Neural progenitor cell (in vitro differentiated cells): ENCODE measurements at places on chromosomes 5 and 9.

GRCh38 chr5:90386099-90386710 is 23.4 kb downstream of the CETN3 start:
- no peak for DNase-seq

- no peak for DNase-seq
Measured at GRCh38 chr5:161165998-161166660, 314.1 kb upstream of the ATP10B start.

GRCh38 chr5:112412346-112412745 is 6.7 kb downstream of the EPB41L4A start:
- DNase-seq, result no peak

- no peak for DNase-seq
Measured at GRCh38 chr9:5838884-5839571, 6.1 kb upstream of the ERMP1 start.

DNA sequence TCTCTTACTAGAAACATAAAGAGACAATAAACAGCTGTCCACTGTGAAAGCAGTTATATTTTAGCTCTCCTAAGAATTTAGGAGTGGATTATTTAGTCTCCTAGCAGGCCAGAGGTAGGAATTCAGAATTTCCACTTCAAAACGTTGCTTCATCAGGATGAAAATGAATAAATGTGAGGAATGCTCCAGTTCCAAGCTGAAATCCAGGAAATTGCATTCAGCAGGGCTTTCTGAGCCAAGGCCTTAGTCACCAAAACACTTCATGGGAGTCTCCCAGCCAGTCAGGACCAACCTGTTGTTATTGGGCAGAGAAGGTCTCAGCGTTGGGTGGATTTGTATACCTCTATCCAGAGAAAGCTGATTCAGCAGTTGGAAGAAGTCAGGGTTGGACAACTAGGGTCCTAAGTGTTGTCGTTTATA is 1040.3 kb downstream of the TLE1 start:
- no peak for DNase-seq

DNA sequence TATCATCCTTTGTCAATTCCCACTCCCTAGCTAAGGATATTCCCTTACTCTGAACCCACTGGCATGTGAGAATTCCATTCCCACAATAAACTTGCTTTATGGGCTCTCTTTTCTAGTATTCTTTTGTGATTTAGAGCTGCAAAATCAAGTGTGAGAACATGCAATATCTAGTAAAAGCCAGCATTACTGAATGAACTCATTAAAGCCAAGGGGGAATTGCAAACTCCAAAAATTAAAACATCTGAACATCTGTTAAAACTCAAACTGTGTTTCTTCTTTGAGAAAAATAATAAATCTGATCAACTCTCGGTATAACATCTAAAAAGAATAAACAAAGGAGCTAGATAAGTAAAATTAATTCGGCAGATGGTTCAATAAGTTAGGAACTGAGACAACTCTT is 53.1 kb upstream of the MPDZ start:
- DNase-seq, result no peak

GRCh38 chr5:102818934-102819333 is 63.8 kb downstream of the PAM start:
- DNase-seq, result no peak

GRCh38 chr9:99472240-99472915 is 250.3 kb downstream of the SEC61B start:
- no peak for DNase-seq

DNA sequence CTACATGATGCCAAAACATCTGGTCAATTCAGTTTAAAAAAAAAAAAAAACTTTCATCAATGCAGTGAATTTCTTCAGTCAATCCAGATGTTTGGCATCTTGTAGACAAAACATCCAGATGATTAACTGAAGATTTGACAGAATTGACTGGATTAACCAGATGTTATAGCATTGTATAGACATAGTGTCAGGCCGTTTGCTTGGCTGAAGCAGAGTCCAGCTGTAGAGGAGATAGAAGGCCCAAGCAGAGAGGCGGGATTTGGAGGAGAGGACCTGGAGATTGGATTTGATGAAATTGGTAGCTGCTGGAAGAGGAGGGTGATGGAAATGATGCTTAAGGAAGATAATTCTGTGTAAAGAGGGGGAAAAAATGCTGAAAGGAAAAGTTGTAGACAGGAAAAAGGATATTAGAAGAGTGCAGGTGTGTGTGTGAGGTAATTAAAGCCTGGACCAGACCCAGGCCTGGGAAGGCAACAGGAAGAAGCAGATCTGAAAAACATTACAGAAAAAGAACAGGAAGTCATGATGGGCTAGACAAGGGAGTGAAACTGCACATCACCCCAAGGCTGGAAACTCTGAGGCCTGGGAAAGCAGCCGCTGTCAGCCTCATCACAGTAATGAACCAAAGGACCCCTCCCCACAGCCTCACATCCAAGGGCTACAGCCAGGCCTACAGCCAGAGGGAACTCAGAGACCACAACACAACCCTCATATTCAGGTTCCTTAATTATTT is 258.3 kb downstream of the CWC27 start:
- DNase-seq, result no peak

- no peak for DNase-seq
Measured at GRCh38 chr9:90735952-90736351, 65.7 kb upstream of the SYK start.

GRCh38 chr5:29568028-29568427 is 1625.5 kb upstream of the CDH6 start:
- DNase-seq, result no peak

- DNase-seq, result no peak
Measured at GRCh38 chr5:55645304-55645703, 66.8 kb downstream of the SLC38A9 start.

DNA sequence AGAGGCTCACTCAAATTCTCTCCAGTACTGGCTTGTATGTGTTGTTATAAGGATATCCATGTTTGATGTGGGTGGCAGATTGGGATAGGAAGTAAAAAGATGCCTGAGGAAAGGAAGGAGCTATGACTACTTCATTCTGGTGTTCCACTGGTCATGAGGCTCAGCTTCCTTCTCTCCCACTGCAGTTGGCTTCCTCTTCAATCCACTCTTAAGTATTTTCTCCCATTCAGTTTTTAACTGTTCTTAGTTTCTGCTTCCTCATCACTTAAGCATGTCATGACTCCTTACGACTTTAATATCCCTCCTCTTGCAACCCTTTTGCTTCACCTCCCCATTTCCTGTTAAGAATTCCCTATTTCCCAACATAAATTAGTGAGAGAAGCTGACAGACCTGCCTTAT is 81.1 kb downstream of the PJA2 start:
- DNase-seq, result no peak

DNA sequence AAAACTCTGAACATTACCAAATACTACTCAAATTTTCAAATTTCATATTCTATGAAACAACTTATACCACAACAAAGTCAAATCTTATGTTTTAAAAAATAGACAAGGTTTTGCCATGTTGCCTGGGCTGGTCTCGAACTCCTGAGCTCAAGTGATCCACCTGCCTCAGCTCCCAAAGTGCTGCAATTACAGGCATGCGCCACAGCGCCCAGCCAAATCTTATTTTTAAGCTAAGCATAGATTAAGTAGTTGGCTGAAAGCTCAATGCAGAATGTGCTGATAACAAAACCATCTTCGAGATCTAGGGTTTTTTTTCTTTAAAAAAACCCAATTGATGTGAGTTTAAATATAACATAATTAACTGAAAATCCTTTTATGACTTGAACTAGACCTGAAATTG is 6.4 kb downstream of the LMBRD2 start:
- DNase-seq, result no peak

- DNase-seq, result no peak
Measured at GRCh38 chr5:59164041-59164830, 581.4 kb downstream of the RAB3C start.

DNA sequence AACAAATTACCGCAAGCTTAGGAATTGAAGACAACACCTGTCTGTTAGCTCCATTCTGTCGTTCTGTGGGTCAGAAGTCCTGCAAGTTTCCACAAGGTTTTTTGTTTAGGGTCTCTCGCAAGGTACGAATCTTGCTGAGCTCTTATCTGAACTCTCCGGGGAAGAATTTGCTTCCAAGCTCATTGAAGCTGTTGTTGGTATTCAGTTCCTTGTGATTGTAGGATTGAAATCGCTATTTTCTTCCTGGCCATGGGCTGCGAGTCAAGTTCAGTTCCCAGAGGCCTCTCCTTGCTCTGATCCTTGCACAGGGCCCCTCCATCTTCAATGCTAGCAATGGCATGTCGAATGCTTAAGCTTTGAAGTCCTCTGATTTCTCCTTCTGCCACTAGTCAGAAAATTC is 53.5 kb upstream of the CNTLN start:
- DNase-seq, result no peak

DNA sequence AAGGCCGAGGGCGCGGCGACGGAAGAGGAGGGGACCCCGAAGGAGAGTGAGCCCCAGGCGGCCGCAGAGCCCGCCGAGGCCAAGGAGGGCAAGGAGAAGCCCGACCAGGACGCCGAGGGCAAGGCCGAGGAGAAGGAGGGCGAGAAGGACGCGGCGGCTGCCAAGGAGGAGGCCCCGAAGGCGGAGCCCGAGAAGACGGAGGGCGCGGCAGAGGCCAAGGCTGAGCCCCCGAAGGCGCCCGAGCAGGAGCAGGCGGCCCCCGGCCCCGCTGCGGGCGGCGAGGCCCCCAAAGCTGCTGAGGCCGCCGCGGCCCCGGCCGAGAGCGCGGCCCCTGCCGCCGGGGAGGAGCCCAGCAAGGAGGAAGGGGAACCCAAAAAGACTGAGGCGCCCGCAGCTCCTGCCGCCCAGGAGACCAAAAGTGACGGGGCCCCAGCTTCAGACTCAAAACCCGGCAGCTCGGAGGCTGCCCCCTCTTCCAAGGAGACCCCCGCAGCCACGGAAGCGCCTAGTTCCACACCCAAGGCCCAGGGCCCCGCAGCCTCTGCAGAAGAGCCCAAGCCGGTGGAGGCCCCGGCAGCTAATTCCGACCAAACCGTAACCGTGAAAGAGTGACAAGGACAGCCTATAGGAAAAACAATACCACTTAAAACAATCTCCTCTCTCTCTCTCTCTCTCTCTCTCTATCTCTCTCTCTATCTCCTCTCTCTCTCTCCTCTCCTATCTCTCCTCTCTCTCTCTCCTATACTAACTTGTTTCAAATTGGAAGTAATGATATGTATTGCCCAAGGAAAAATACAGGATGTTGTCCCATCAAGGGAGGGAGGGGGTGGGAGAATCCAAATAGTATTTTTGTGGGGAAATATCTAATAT is 58.1 kb downstream of the BASP1 start:
- no peak for DNase-seq

DNA sequence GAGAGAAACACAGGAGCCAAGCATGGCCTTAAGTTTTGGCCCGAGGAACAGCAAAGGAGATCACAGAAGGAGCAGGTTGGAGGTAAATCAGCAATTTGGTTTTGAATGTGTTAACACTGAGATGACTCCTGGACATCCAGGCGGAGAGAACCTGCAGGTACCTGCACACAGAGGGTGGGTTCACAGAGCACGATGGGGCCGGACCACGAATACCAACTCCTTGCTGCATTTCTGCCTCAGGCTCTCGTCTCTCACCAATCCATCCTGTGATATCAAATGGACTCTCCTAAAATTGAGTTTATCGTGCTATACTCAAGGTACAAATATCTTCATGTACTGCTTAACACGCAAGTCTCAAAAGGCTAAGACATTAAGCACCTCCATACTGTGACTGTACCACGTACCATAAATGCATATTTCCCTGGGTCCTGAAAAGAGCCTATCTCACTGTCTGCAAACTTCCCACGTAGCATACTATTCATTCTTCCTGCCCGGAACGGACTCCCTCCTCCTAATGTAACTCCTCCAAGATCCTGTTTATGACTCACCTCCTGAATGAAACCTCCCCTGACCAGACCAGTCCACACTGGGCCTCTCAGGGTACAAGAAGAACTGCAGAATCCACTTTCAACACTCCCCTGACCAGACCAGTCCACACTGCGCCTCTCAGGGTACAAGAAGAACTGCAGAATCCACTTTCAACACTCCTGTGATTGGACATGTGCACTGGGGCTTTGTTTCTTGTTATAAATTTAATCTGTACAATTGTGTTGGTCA is 380.8 kb upstream of the RFX3 start:
- DNase-seq, result no peak

GRCh38 chr5:14184082-14184481 is 40.9 kb downstream of the TRIO start:
- DNase-seq, result no peak

DNA sequence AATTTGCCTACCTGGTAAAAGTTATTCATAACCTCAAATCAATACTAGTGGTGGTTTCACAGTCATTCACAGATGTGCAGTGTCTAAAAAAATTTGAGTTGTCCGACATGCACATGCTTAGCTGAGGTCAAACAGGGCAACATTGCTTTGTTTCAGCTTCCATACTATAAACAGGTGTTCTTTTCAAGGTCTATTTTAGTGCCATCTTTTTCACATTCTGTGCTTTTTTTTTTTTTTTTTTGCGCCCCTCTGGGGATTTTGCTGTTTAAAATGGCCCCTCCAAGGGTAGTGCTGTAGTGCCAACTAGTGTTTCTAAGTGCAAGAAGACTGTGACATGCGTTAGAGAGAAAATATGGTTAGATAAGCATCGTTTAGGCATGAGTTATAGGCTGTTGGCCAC is 14.5 kb downstream of the PHAX start:
- no peak for DNase-seq

DNA sequence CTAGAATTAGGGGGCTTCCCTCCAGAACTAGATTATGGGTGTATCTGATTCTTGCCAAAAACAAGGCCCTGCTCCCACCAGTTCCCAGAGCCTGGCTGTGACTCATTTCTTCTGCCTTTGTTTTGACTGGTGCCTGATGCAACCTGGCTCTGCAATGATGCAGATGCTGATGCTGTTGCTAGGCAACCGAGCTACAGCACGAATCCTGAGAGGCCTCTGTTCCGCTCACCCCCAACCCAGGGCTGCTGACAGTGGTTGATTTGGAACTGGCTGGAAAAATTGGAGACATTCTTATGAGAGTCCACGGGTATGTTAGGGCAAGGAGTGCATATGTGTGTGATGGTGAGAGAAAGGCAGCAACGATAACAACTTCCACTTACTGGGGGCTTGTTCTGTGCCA is 100.3 kb downstream of the NSG2 start:
- DNase-seq, result peak; percentile 65

DNA sequence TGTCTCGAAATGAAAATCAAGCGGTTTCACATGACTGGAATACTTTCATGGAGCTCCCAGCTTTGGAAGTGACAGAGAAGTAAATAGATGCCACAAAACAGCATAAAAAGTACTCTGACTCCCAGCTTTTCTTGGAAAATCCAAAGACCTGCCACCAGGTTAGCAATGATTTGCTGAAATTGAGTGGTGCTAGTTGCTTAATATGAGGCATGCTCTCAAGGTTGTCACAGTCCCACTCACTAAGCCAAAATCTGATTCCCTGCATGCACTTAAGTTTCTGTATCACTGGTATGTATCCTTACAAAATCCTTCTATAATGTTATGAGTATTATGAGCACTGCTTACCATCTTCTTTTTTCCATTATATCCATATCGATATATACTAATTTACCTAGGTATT is 13.0 kb upstream of the SH3RF2 start:
- DNase-seq, result no peak

DNA sequence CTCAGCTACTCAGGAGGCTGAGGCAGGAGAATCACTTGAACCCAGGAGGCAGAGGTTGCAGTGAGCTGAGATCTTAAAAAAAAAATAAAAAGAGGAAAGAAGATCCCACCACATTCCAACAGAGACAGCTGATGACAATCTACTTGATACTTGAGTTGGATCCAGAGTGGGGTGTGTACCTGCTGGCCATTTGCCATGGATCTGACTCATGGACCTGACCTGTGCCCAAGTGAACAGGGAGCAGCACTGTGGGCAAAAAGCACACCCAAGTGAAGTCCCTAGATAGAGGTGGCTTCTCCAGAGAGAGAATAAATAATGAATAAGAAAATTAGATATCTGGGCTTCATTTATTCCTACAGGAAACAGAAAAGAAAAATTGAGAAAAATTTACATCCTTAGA is 81.2 kb upstream of the MIER3 start:
- DNase-seq, result no peak

- peak; percentile 63 for DNase-seq
Measured at GRCh38 chr9:87270221-87270847, 227.3 kb upstream of the DAPK1 start.
